ENCODE measurements at places on chromosomes 5 and 9.

GRCh38 chr5:175820230-175820629, 51.1 kb upstream of the CPLX2 start:
- no peak for DNase-seq

GRCh38 chr5:137684761-137685160, 51.1 kb downstream of the KLHL3 start:
- DNase-seq: no peak

GRCh38 chr5:42285230-42285629, 138.0 kb upstream of the GHR start:
- no peak for DNase-seq

DNA sequence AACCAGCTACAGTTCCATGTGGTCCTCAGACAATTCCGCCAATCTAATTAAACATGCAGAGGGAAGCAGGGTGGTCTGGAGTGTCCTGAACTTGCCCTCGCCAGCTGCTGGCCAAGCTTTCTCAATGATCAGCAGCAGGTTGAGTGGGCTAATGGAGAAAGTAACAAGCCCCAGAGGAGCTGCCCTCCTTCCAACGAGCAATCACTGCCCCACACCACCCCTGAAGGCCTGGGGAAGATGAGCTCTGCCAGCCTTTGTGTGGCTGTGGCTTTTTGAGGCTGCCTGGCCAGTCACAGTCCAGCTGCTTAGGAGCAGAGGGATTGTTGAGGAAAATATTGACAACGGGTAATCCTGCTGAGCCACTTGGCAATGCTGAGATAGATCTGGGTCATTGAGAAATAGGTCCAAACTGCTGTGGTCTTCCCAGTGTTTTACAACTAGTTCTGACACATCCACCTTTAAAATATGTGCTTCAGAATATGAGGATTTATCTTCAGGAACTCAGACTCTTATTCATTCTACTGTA, 107.3 kb downstream of the CD180 start:
- no peak for DNase-seq

DNA sequence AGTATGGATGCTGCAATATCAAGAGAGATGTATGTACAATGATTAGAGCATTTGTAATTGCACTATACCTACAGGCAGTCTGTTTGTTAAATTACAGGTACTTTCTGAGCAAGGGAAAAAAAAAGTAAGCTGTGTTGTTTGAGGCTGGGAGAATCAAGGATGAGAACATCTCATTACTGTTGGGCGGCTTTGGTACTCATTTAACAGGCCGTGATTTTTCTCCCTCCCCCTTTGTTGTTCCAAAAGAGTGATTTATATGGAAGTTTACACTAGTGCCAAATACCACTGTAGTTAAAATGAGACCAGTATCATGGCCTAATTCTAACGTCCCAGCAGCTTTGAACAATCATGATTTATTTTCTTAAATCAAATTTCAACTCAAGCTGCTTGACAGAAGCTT, 71.2 kb upstream of the GNA14 start:
- DNase-seq: no peak

DNA sequence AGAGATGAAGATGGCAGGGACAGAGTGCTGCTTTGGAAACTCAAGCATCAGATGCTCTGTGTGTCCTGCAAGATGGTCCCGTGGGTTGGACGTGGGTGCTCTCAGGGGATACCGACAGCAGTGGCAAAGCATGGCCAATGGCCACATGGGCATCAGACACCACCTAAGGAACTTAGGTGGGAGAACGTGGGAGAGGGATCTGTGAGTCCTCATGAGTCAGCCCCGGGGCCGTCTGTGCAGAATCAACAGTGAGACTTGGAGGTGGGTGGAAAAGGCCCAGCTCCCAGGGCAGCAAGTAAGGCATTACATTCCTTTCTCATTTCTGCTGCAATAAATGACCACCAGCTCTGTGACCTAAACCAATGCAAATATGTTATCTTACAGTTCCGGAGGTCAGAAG, 77.0 kb downstream of the RAD23B start:
- DNase-seq: no peak

GRCh38 chr9:122125158-122125508, 32.0 kb upstream of the TTLL11 start:
- DNase-seq: peak; percentile 59

All from stimulated activated CD8-positive, alpha-beta memory T cell treated with anti-CD3 and anti-CD28 coated beads, Interleukin-15, amount 100 ng/mL, for 1 hour (primary cell).